Gastrocnemius medialis (tissue), 4 donors: ENCODE measurements at places on chromosomes 3 and 15. TPM values are rescaled to one million over a fixed set of nuclear protein-coding genes. Genes with fewer than 3 reads are reported as not detected.

DNA sequence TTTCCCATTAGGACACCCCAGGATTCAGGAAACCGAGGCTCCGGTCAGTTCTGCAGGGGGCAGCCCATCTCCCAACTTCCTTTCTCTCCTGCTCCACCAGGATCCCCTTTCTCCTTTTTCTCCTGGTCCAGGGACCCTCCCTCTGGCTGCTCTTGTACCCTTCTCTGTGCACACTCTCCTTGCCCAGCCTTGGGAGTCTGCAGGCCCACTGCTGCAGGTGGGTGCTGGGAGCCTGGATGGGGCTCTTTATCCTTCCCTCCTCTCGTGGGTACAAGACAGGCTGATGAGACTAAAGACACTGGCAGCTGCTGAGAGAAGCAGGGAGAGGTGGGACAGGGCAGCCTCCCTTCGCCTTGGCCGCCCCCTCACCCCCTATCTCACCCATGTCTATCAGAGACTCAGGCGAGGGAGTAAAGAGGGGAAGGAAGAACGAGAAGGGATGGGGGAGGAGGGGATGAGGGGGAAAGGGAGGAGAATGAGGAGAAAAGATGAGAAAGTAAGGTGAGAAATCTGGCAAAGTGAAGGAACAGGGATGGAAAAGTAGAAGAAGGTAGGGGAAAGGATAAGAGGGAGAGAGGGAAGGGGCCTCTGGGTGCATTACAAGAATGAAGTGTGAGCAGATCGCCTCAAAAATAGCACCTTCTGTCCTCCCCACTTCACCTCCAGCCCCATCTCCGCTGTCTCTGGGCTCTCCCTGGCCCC is 45.2 kb downstream of the ITGA11 start:
- DNase-seq = no peak
- H3K36me3 ChIP-seq = no peaks in the 10 kb centered on the region
- H3K27ac ChIP-seq = no peak overlapping the region
- H3K4me3 ChIP-seq = no peak overlapping the region
- no peaks in the 10 kb centered on the region for H3K4me1 ChIP-seq
- peaks cover 2% of the 10 kb centered on the region for H3K27me3 ChIP-seq

GRCh38 chr3:49794926-49795905 is 4.5 kb downstream of the CDHR4 start:
- H3K27me3 ChIP-seq = no peaks in the 10 kb centered on the region
- no peaks in the 10 kb centered on the region for H3K4me1 ChIP-seq
- DNase-seq = no peak
- no peak overlapping the region for H3K27ac ChIP-seq
- no peaks in the 10 kb centered on the region for H3K36me3 ChIP-seq
- H3K4me3 ChIP-seq = no peak overlapping the region

DNA sequence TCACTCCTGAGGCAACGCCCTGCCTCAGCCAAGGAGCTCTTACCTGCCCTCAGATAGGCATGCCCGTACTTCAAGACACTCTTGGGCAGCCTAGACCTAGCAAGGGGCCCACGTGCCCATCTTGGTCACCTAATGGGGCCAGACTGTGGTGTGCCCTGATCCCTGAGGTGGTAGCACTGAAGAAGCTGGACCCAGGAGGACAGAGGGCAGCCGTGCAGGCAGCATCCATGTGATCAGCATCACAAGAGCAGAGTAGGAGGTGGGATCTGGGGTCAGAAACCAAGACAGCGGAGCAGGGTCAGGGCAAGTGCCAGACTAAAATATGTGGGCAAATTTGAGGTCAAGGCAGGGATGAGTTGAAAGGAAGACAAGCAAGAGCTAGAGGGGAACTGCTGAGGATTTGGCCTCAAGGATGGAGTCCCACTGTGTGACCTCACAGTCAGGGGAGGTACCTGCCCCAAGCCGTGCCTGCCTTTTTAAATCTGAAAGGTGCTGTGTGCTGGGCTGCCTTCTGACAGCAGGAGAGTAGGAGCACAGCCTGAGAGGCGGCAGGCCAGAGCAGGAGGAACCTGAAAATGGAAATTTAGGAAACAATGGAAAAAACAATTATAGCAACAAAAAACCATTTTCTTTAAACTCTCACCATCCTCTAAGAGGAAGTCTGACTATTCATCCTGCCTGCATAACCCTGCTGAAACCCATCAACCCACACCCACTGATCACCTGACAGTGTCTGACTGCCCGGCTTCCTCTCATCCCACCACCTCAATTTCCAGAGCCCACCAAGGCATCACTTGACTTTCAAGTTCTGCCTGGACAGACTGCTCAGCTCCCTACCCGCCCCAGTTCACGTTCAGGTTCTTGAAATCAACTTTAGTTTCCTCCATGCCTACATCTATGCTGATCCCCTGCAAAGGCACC is 7.3 kb downstream of the ZBTB38 start:
- H3K4me1 ChIP-seq = peaks cover 20% of the 10 kb centered on the region
- H3K4me3 ChIP-seq = no peak overlapping the region
- no peak overlapping the region for H3K27ac ChIP-seq

DNA sequence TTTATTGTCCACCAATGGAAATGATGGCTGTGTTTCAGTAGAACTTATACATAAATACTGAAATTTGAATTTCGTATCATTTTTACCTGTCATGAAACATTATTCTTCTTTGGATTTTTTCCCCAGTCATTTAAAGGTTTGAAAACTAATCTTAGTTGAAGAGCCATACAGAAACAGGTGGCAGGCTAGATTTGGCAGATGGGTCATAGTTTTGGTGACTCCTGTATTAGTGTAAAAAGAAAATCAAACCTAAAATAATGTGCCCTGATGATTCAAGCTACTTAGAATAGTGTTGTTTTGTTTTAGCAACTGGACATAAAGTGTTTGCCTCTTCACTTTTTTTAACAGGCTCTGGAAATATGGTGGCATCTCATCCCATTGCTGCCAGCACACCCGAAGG is 68.9 kb downstream of the SIDT1 start:
- H3K4me3 ChIP-seq = no peak overlapping the region
- no peak overlapping the region for H3K27ac ChIP-seq
- no peaks in the 10 kb centered on the region for H3K36me3 ChIP-seq
- DNase-seq = no peak
- H3K4me1 ChIP-seq = peaks cover 24% of the 10 kb centered on the region
- no peaks in the 10 kb centered on the region for H3K27me3 ChIP-seq

DNA sequence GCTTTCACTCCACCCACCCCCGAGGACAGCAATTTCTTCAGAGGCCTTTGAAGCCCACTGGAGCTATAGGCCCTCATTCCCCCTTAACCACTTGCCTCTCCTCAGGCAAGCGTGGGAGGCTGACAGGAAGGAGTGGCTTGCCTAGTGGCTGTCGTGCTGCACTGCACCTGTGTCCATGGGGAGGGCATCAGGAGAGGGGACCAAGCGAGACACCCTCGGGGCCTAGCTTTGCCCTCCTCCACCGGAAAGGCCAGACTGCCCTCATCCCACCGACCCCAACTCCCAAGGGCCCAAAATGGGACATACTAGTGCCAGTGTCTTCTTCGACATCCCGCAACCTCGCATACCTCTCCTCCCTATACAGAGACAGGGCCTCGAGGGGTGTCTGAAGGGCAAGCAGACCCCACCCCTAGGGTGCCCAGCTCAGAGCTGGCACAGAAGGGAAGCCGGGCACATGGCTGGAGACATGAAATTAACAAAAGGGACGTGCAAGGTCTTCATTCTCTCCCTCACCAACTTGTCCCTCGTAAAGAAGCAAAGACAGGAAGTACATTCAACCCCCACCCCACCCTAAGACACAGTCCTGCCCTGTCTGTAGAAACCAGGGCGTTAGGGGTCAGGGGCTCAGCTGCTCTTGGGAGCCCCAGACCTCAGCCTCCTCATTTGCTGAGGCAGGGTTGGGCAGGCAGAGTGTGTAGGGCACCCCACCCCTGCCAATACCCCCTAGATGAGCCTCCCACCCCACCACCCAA is 24.3 kb downstream of the VIPR1 start:
- no peaks in the 10 kb centered on the region for H3K4me1 ChIP-seq
- H3K36me3 ChIP-seq = no peaks in the 10 kb centered on the region
- H3K27me3 ChIP-seq = no peaks in the 10 kb centered on the region
- no peak overlapping the region for H3K27ac ChIP-seq
- no peak overlapping the region for H3K4me3 ChIP-seq

DNA sequence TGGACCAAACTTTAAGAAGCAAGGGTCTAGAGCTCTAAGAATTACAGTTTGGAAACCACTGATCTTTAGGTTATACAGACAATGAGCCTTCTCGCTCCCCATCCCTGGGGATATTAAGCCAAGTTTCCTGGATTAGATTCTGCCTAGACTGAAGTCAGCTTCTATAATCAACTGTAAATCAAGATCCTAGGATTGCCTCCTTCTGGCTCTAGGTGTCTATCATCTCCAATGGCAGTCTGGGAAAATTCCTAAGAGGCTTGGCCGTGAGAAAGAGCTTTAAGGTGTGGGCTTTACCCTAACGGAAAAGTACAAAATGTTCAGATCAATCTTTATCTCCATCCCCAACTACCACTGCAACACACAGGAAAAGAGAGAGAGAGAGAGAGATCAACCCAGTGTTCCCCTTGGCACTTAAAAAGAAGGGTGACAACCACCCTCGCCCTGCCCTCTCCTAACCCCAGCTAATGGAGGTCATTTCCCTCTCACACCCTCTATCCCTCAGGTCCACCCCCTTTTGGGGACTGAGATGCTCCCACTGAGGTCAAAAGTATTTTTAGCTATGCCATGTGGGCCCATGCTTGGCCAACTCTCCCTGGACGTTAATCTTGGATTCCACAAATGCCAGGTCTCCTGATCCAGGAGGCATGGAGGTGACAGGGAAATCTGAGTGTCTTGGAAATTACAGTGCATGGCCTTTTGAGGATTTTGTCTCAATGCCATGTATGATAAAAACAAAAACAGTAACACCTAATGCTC is 202.8 kb upstream of the BCL6 start:
- no peaks in the 10 kb centered on the region for H3K36me3 ChIP-seq
- H3K4me3 ChIP-seq = no peak overlapping the region
- H3K4me1 ChIP-seq = peaks cover 50% of the 10 kb centered on the region

Gene IGF2BP2
- 0.97 TPM for total RNA-seq

Gene MYLK
- 19.6 TPM for total RNA-seq

DNA sequence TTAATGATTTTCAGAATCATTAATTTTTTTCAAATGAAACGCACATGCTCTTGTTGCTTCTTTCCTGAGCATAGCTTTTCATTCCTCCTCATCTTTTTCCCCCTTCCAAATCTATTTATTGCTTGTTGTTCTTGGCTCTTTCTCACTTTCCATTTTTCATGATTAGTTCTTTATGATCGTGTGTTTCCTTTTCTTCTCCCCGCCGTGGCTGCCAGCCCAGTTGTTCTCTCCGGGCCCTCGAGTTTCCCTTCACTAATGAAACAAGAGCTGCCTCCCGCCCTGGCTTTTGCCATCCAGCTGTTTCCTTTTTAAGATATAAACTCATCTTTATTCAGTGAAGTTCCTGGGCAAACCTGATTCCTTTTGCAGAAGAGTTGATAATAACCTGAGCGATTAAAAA is 170.2 kb upstream of the NR2F2 start:
- peak overlapping the region; percentile 26 for H3K27ac ChIP-seq
- DNase-seq = no peak
- no peak overlapping the region for H3K4me3 ChIP-seq
- H3K4me1 ChIP-seq = peaks cover 4% of the 10 kb centered on the region

DNA sequence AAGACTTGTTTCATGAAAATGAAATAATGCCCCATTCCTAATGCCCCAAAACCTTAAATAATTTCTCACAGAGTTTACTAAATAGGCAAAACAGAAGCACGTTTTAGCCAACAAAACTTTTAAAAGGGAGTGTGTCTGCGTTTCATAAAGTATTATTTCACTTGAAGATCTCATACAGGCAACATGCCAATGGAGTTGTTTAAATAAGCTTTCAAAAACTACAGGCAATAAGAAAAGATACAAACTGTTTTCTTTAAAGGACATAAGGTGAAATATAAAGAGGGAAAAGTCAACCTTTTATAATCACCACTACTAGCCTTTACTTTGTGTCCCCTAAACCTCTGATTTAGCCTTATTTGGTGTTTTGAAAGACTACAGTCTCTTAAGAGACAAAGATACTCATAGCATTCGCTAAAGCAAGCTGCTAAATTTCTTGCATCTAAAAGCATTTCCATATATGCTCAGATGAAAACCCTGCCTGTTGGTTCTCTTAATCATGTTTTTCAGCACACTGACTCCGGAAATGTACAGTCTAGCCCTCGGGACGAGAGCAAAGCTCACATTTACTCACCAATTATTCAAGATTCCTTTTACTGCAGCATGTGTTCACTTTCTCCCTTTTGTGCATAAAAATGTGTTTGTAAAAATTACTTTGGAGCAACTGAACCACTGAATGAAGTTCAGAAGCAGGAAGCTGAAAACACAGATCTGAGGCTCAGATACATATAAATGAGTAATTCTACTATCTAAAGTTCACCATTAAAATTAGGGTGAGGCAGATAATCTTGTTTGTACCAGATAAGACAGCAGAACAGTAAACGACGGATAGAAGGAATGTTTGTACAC is 119.0 kb downstream of the GOLIM4 start:
- H3K4me3 ChIP-seq = no peak overlapping the region
- no peak overlapping the region for H3K27ac ChIP-seq
- H3K4me1 ChIP-seq = no peaks in the 10 kb centered on the region
- DNase-seq = no peak
- no peaks in the 10 kb centered on the region for H3K27me3 ChIP-seq
- H3K36me3 ChIP-seq = no peaks in the 10 kb centered on the region
